ENCODE measurements at places on chromosomes 16 and 17. TPM values are rescaled to one million over a fixed set of nuclear protein-coding genes. Genes with fewer than 3 reads are reported as not detected.

- no peak for DNase-seq
Measured at GRCh38 chr16:12507366-12507765, 296.3 kb downstream of the CPPED1 start.

GRCh38 chr16:84925092-84925772 lies 86.1 kb downstream of the ZDHHC7 start:
- peak; percentile 55 for DNase-seq

- DNase-seq: no peak
Measured at GRCh38 chr17:65558311-65558682, 3.2 kb downstream of the AXIN2 start.

DNA sequence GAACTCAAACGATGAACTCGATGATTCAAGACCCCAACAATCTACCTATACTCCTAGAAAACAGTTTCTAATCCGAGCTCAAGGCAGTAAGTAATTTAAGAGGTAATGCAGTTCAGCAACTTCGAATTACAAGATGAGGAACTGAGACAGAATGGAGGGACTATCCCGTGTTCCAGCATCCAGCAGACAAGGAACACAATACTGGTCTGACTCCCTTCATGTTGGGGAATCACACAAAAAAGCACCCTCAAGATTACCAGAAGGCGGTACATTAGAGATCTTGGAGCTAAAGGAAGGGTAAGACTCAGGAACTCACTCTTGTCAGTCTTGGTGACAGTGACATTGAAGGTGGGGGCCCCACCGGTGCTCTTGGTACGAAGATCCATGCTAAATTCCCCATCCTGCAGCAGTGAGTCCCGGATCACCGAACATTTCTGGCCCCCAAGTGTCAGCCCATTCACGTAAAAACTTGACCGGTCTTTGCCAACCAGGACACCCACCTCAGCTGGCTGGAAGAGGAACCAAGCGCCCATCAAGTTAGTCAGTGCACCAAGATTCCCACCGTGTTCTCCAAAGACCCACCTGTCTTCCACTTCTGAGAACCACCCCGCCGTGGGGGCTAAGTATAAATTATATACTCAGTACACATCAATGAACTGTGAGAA lies 1.9 kb downstream of the PFN1 start:
- DNase-seq: no peak

GRCh38 chr16:28136751-28137434 lies 73.4 kb upstream of the GSG1L start:
- peak; percentile 59 for DNase-seq

DNA sequence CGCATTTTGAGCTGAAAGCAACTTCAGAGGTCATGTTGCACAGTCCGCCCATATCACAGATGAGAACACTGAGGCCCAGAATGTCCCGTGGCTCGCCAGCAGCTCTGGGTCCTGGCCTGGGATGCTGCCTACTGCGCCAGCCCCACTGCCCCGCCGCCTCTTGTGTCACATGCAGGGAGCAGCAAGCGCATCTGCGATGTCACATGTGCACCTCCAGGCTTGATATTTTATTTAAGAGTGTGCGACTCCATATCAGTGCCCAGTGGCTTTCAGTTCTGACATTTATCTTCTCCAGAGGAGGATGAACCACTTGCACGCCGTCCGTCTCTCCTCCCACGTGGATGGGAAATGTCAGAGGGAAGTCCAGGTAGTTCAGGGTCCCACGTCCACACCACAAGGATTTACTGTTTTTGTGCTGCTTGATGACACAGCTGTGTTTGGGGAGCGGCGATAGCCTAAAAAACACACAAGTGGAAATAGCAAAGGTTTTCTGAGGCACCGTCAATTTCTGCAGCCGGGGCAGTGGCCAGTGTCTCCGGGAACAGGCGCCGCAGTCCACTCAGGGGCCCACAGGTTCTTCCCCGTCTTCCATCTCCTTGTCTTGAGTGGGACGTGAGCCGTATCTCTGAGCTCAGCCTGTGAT lies 7.0 kb upstream of the RBFOX3 start:
- DNase-seq: no peak

DNA sequence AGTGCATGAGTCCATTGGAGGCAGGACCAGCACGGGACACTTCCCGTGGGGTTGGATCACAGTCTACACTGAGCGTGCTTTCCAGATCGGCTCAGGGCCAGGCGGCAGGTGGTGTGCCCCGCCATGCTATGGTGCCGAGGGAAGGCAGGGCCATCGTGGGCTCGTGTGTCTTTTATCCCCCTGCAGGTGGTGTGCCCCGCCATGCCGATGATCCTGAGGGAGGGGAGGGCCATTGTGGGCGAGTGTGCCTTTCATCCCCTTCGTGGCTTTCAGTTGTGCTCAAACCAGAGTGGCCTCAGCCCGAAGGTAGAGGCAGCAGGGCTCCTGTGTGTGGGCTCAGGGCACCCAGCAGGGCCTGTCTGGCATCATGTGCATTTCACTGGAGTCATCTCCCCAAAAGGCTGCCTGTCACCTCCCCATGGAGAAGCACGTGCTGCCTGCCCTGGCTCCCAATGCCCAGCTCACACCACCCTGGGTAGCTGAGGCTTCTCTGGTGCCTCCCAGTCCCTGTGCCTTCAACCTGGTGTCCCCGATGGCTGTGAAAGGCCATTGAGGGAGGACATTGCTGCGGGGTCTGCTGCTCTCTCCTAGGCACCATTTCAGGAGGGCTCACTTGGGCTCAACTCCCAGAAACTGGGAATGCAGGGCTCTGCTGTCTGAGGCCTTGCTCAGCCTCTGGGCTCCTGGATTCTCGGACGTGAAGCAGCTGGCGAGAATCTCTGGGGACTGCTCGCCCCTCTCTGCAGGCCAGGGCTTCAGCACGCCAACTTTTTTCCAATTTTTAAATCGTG lies 207.6 kb downstream of the NPIPB11 start:
- no peak for DNase-seq

DNA sequence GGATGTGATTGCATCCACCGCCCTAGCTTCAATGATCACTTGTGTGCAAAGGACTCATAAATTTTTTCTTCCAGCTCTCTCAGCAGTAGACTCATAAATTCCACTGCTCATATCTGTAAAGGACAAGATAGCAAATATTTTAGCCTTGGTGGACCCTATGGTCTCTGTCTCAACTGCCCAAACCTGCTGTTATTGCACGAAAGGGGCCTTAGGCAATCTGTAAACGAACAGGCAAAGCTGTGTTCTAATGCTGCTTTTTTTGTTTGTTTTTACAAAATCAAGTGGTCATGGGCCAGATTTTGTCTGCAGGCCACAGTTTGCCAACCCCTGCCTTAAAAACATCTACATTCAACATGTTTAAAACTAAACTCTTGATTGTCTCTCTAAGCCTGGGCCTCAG lies 34.1 kb downstream of the FAM20A start:
- no peak for DNase-seq

DNA sequence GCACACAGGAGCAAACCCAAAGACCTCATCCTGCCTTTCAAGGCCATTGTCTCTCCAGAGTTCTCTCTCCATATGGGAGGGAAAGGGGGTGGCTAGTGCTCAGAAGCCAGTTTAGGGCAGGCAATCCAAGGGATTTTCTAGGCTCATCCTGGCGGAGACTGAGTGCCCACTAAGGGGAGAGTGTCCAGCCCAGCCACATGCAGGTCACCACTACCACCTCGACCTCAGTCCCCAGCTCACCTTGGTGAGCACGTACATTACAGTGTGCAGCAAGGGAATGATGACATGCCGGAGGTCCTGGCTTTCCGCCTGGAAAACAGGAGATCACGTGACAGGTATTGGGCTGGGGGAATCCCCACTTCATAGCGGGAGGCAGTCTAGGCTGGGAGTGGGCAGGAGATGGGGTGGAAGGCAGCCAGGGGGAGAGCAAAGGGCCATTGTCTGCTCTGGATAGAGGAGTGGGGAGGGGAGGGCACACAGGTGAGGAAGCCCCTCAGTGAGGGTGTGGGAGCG lies 29.9 kb downstream of the PIK3R6 start:
- no peak for DNase-seq

DNA sequence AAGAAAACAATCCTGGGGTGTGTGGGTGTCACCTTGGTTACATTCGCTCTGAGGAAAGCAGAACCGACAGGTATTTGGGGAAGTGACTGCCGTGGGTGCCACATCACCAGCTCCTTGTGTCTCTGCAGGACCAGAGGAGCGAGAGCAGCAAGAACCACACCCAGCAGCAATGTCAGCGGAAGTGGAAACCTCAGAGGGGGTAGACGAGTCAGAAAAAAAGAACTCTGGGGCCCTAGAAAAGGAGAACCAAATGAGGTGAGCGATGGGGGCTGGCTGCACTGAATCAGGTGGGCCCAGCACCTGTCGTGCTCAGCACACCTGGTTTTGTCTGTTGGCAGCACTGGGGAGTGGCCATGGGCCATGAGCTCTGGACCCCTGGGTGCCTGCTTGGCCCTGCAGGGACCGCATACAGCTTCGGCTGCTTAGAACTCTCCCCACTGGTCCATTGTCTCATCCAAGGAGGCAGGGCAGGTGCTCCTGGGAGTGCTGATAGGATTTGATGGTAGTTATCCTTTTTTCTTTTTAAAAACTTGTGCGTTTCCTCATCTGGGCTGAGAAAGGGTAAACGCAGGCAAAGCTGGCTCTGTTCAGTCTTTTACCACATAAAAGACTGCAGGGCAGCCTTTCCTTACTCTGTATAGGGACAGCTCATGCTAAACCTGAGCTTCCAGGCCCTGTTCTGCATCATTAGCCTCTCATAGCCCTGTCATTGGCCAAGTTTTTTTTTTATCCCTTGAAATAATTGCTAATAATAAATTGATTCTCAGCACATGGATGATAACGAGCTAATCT lies 29.4 kb downstream of the HMOX2 start:
- peak; percentile 94 for DNase-seq

GRCh38 chr16:47449788-47450187 lies 11.1 kb downstream of the ITFG1 start:
- DNase-seq: no peak

GRCh38 chr17:67868176-67868575 lies 42.9 kb downstream of the BPTF start:
- no peak for DNase-seq

- no peak for DNase-seq
Measured at GRCh38 chr17:50047488-50048126, 8.3 kb upstream of the ITGA3 start.

GRCh38 chr16:89847051-89847939 lies 19.0 kb downstream of the SPIRE2 start:
- DNase-seq: no peak

DNA sequence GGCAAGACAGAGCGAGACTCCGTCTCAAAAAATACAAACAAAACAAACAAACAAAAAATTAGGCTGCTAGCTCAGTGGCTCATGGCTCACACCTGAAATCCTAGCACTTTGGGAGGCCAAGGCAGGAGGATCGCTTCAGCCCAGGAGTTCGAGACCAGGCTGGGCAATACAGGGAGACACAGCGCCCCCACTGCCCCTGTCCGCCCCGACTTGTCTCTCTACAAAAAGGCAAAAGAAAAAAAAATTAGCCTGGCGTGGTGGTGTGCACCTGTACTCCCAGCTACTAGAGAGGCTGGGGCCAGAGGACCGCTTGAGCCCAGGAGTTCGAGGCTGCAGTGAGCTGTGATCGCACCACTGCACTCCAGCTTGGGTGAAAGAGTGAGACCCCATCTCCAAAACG lies 531 bp upstream of the CDH1 start:
- no peak for DNase-seq

DNA sequence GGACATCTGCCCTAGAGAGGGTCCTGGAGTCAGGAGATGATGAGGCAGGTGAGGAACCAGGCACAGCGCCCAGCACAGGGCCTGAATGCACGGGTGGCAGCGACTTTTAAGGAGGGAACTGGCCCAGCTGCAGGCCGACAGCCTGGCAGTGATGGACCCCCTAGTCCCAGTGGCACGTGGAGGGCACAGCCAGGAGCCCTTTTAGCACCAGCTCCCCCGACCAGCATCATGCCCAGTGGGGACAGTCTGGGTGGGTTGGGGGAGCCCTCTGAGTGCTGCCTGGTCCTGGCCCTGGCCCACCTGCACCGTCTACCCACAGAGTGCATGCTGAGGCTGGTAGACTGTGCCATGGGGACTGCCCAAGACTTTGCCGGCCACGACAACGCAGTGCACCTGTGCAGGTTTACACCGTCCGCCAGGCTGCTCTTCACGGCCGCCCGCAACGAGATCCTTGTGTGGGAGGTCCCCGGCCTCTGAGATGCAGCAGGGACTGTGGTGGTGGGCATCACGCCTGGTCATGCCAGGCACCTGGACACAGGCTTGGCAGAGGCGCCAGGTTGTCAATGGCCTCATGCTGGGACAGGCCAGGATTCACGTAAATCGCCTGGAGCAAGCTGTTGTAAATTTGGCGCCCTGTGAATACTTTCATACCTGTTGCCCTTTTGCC lies 686 bp upstream of the RHOT2 start:
- DNase-seq: no peak

DNA sequence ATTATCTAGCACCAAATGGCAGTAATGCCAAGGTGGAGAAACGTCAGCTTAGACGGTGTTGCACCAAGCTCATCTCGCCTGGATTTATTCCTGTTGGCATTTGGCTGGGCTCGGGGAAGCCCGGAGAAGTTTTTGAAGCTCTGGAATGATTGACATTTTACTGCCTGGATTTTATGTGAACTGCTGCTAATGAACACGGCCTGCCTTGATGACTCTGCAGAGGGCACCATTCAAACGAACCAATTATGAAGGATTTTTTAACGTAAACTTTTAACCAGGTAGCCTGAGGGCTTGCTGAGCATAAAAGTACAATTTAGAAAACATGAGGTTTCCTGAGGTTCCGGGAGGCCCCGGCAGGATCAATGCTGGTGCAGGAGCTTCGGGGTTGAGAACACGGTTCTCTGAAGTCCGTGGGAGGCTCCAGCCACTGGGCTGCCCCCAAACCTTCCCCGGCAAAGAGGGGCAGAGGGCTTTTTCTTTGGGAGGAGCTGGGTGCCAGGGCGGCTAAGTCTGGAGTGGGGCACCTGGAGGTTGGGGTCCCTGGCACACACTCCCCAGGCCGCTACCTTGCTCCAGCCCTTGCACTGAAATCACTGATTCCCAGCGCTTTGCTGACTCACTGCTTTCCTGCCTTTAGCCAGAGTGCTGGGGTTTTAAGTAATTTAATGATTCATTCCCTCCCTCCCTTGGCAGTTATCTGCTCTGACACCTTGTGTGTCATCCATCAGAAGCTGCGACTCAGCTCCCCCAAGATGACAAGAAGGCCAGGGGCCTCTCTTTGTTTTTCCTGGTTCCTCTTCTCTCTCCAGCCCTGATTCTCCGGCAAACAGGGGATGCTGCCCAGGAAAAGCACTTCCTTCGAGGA lies 161.2 kb upstream of the IRX3 start:
- no peak for DNase-seq

- no peak for DNase-seq
Measured at GRCh38 chr17:62668091-62668804, 40.8 kb downstream of the MRC2 start.

- DNase-seq: no peak
Measured at GRCh38 chr16:60246086-60246485, 1512.0 kb upstream of the GOT2 start.

GRCh38 chr16:10688291-10688690 lies 6.4 kb downstream of the TEKT5 start:
- DNase-seq: no peak

- no peak for DNase-seq
Measured at GRCh38 chr16:75745242-75745641, 19.0 kb upstream of the CPHXL start.

The KRTAP1-5 gene
- total RNA-seq: not detected

The CLEC18A gene
- 7.2 TPM for total RNA-seq

The SOX8 gene
- total RNA-seq: 3.1 TPM

The TLCD3B gene
- total RNA-seq: not detected

The RNF112 gene
- 1.6 TPM for total RNA-seq

The BEAN1 gene
- total RNA-seq: not detected

The PRCD gene
- not detected for total RNA-seq
